ENCODE measurements at places on chromosomes 6 and 20. TPM values are rescaled to one million over a fixed set of nuclear protein-coding genes. Genes with fewer than 3 reads are reported as not detected.

TMEM74B gene
- total RNA-seq, result 0.11 TPM

NOX3 gene
- total RNA-seq, result not detected

SGK1 gene
- total RNA-seq, result 522 TPM

HLA-DQA1 gene
- not detected for total RNA-seq

RNF182 gene
- total RNA-seq, result 0.13 TPM

RAET1L gene
- total RNA-seq, result not detected

CDSN gene
- total RNA-seq, result not detected

SLC4A11 gene
- 1.2 TPM for total RNA-seq

PLG gene
- total RNA-seq, result not detected

NTSR1 gene
- total RNA-seq, result not detected

FAM210B gene
- total RNA-seq, result 75.3 TPM

CCN6 gene
- 36.8 TPM for total RNA-seq

RNASET2 gene
- 70.5 TPM for total RNA-seq
